ENCODE measurements at places on chromosomes 3 and 15.

DNA sequence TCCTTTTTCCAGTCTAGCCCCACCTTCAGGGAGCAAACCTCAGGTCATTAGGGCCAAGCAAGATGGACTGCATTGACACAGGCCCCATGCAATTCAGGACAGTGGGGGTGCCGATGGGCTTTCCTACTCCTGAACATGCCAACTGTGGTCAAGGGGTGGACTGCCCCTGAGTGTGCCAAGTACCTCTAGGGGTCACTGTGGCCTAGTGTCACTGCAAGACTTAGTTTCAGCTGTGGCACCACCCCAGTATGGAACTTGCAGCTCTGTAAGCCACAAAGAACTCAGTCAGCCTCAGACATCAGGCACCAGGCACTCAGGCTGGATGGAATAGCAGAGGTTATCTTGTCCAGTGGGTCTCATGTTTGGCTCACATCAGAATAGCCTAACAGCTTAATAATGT is 32.3 kb downstream of the EXOG start:
- no peak for DNase-seq
- no peaks in the 10 kb centered on the region for H3K4me1 ChIP-seq
- H3K4me3 ChIP-seq: no peak overlapping the region
- no peak overlapping the region for H3K27ac ChIP-seq

DNA sequence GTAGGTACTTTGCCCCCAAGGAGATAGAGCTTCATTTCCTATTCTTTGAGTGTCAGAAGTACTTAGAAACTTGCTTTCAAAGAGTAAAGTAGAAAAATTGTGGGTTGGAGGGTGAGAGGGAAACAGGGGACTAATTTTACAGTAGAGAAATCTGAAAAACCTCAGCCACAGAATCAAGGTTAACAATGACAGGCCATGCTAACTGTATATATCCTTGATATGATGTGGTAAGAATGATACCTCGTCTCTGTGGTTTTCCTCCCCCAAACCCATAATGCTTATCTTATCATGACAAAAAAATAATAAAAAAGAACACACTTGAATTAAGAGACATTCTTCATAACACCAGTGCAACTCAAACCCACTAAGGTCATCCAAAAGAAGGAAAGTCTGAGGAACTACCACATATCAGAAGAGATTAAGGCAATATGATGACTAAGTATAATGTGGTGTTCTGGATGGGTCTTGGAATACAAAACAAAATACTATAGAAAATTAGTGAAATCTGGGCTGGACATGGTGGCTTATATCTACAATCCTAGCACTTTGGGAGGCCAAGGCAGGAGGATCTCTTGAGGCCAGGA is 360.4 kb downstream of the ULK4 start:
- H3K4me1 ChIP-seq: no peaks in the 10 kb centered on the region
- no peak overlapping the region for H3K27ac ChIP-seq

GRCh38 chr15:82689147-82689546 is 20.5 kb downstream of the AP3B2 start:
- H3K36me3 ChIP-seq: no peaks in the 10 kb centered on the region
- no peaks in the 10 kb centered on the region for H3K4me1 ChIP-seq
- peaks cover 12% of the 10 kb centered on the region for H3K27me3 ChIP-seq
- no peak overlapping the region for H3K4me3 ChIP-seq

DNA sequence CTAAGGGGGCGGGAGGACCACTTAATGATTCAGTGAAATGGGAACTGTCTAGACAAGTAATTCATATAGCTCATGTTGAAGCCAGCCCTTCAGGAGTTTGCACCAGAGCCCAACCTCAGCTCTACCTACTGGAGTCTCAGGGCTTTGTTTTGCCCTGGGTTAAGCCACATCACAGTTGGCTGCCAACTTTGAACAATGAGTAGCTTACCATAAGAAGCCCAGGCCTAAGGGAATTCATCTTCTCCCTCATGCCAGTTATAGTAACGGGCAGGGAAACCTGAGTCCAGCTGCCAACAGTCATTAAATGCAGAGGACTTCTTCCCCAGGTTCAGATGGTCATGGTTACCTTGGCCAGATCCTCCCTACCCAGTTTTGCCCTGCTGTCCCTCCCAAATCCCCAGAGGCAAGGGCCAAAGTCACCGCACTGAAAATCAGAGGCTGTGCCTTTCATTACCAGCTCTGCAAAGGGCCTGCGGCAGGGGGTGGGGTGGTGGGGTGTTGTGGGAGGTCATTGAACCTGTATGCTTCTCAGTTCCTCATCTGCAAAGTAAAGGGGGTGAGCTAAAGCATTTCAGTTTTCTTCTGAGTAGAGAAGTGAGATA is 302.2 kb upstream of the NR2E3 start:
- no peak overlapping the region for H3K4me3 ChIP-seq
- H3K36me3 ChIP-seq: no peaks in the 10 kb centered on the region
- peaks cover 6% of the 10 kb centered on the region for H3K27me3 ChIP-seq
- no peak overlapping the region for H3K27ac ChIP-seq
- no peak for DNase-seq

- no peak within 1 kb of the TSS for H3K27ac ChIP-seq
- peaks cover 3% of the 10 kb centered on the region for H3K4me1 ChIP-seq
- DNase-seq: no peak
- no peaks in the 10 kb centered on the region for H3K36me3 ChIP-seq
- H3K4me3 ChIP-seq: peak within 1 kb of the TSS; percentile 30
Measured at GRCh38 chr15:89654847-89655805, at the start of gene KIF7. Gene KIF7, minus strand, starts transcription at chr15:89655467. Its CDS starts 2,537 bp downstream, at chr15:89652930.

DNA sequence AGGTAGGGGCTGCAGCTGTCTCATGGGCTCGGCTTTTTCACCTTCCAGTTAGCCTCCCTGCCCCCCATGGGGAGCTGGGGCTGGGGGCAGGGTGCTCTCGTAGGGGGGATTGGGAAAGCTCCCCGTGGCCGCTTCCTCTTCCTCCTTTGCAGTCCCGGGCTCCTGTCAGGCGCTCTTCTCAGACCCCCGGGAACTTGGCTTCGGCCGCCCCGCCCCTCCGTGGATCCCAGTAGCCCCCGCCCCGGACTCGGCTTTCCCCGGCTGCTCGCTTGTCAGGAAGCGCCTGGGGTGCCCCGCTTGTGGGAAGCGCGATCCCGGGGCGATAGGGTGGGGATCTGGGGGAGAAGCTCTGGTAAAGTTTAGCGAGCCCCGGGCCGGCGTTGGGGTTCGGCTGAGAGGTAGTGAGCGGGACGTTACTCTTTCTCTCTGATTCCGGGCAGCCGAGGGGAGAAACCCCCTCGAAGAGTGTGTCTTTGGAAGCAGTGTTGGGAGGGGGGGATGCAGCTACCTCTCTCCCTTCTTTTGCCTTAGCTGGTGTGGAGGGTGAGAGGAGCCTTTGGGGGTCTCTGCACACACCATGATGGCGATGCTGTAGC is 611 bp downstream of the PIAS1 start:
- no peaks in the 10 kb centered on the region for H3K36me3 ChIP-seq
- H3K27ac ChIP-seq: peak overlapping the region; percentile 70

DNA sequence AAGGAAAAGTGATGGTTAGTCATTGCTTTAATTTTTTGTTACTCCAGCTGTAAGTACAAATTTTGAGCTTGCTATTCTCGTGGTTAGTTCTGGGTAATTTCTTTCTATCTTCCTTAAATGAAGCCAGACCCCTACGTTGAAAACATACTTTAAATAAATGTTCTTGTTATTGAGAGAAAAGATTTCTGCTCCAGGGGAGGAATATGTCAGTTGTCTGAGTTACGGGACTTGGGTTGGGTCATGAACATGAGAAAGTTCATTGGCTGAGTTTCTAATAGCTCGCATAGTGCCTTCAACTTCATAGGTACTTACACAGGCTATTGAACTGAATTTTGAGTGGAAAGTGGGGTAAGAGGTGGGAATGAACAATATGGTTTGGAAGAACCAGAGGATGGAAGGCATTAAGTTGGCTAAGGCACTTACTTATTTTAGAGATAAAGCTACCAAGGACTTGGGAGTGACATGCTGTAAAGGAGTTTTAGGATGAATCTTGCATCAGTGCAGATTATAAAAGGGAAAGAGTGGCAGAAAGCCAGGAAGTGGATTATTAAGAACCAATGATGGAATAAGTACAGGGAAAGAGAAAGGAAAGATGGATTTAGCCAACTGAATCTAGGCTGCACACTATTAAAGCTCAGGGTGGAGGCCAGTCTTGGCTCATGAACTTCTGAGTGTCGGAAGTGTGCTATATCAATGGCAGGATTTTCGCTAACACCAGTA is 1.4 kb downstream of the RPSA start:
- no peaks in the 10 kb centered on the region for H3K27me3 ChIP-seq
- peaks cover 36% of the 10 kb centered on the region for H3K4me1 ChIP-seq
- H3K27ac ChIP-seq: peak overlapping the region; percentile 68
- no peak overlapping the region for H3K4me3 ChIP-seq

DNA sequence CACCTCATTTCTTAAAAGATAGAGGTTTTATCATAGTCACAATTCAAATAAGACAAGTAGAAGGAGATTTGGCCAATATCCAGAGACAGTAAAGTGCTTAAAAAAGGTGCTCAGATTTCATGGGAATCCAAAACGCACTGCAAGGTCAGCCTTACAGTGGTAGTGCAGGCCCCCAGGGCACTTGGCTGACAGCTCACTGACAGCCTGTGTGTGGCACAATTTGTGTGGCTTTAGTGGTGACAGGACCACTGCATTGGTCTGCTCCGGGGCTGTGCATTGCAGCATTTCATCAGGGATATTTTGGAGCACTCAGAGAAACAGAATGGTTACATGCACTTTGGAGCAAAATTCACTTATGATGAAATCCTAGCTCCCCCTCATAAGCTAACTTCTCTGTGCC is 544.3 kb downstream of the NTRK3 start:
- H3K36me3 ChIP-seq: no peaks in the 10 kb centered on the region
- H3K27me3 ChIP-seq: no peaks in the 10 kb centered on the region
- H3K27ac ChIP-seq: no peak overlapping the region
- DNase-seq: no peak

DNA sequence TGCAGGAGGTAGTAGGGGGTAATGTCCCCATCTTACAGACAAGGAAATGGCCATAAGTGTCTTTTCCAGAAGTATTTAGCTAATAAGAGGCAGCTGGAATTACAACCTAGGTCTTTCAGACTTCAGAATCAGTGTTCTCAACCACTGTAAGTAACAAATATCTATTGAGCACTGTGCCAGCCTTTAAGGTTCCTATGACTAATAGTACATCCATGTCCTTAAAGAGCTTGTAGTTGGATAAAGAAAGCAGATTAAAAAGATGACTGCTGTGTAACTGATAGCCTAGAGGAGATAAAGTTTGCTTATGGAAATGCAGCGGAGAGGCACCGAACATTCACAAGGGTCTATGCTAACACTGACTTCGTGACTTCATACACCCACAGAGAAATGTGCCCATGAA is 136.0 kb downstream of the KCNMB2 start:
- no peak overlapping the region for H3K4me3 ChIP-seq
- H3K36me3 ChIP-seq: no peaks in the 10 kb centered on the region
- H3K4me1 ChIP-seq: no peaks in the 10 kb centered on the region
- no peak overlapping the region for H3K27ac ChIP-seq
- no peaks in the 10 kb centered on the region for H3K27me3 ChIP-seq
